NCI-H226 (cell line): ENCODE measurements at places on chromosomes 7 and 10.

DNA sequence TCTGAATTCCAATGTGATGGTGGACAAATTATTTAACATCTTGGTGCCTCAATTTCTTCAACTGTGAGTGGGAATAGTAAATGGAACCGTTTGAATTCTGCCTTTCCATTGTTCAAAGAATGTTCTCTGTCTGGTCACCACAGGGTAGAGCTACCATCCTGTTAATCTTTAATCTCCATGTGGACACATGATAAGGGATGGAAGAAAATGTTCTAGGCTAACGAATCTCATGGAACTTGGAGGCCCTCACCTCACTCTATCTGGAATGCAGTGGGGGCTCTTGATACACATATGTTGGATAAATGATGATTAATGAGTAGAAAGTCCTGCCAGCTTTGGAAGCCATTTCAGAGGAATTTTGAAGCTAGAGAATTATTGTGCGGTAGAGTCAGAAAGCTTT, 118.5 kb upstream of the HABP2 start:
- no peak for DNase-seq

- DNase-seq = no peak
These were observed 193.2 kb downstream of the ELMO1 start for GRCh38 chr7:37255327-37255944.

DNA sequence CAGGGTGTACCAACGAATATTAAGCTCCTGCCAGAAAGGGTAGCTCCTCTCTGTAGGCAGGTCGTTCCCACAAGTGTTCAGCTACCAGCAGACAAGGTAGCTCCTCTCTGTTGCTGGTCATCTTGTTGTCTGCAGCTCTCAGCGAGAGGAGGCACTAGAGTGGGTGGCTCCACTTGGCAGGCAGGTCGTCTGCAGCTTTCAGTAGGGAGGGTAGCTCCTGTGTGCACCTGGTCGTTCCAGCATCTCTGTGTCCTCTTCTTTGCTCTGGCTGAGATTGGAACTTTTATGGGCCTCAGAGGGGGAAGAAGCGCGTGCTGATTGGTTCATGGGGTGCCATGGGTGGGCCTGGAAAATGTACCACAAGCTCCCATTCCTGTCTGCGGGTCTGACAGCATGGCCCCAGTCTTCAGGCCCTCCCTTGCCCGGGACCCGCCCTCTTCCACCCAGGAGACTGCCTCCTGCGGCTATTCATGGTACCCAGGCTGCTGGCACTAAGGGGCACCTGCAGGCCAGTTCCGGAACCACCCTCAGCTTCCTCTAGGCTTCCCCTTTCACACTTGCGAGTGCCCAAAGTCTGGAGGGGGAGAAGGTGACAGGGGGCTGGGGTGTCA, 63.9 kb upstream of the CACNA2D1 start:
- DNase-seq = no peak

- peak; percentile 94 for DNase-seq
These were observed 26.1 kb downstream of the PLAC9 start for GRCh38 chr10:80158598-80159127.

DNA sequence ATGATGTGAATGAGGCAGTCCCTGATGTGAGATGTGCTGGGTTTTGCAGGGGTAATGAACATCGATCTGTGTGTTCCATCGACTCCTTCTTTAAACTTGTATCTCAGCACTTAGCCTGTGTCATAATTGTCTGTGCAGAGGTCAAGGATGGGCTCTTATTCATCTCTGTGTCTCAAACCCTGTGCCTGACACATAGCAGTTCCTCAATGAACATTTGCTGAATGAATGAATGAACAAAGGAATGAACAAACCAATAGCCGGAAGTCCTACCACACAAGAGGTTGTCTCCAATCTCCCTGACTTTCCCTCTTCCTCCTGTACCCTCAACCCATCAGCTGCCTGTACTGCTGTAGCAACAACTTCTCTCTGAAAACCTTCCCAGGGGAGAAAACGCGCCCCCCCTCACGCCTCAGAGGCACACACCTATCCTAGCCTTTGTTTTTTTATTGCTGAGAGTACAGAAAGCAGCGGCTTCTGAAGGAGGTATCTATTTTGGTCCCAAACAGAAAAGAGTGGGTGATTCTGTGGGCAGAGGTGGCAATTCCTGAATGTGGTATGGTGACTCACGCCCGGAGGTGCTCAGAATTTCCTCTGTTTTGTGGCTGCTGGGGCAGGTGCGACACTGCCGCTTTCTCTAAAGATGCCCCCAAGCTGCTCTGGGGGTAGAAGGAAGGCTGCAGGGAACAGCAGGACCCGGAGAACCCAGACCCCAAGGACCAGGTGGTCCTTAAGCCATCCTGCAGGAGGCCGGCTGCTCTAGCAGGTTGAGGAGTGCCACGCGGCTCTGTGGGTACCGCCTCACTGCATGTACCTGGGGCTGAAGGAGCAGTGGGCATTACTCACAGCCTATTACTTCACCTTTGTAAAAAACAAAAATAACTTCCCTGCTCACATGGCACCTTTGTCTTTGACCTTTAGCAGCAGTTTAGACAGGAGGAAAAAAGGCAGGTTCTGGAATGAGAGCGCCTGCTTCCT, 9.6 kb downstream of the IL2RA start:
- DNase-seq = no peak

GRCh38 chr7:46492466-46492865, 571.4 kb upstream of the IGFBP3 start:
- DNase-seq = no peak

- peak; percentile 38 for DNase-seq
These were observed 677 bp downstream of the SKAP2 start for GRCh38 chr7:26863518-26864308.

DNA sequence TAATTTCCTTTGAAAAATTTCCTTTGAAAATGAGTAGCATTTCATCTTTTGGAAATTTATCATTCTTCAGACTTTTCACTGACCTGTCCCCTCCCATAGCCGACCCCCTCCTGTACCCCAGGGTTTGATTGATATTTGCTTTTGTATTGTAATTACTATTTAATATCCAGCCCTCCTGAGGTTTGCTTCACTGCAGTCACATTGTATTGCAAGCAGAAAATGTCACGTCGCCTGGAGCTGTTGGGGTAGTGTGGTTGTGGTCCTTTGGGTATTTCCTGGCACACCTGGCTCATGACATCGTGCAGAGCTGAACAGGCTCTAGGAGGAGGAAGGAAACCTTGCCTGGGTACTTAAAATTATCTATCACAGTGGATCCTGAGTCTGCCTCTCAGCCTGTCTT, 116.1 kb downstream of the INSYN2A start:
- DNase-seq = no peak

DNA sequence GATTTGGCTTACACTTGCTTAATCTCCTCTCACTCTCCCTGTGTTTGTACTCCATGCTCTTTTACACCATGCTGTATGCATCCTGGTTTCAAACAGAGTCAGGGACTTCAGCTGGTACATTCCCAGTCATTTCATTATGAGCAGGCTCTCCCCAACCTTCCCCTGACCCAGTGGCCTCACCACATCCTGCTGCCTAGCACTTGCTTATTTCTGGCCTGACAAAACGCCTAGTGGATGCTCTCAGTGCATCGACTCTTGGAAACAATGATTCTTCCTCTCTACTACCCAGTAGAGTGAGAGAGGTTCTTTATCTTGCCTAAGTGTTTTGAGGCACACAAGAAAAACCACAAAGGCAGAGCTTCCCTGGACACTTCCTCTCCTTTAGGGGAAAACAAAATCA, 63.4 kb downstream of the CAV1 start:
- peak; percentile 85 for DNase-seq

GRCh38 chr10:83764666-83765065, 374.6 kb upstream of the GHITM start:
- DNase-seq = no peak

DNA sequence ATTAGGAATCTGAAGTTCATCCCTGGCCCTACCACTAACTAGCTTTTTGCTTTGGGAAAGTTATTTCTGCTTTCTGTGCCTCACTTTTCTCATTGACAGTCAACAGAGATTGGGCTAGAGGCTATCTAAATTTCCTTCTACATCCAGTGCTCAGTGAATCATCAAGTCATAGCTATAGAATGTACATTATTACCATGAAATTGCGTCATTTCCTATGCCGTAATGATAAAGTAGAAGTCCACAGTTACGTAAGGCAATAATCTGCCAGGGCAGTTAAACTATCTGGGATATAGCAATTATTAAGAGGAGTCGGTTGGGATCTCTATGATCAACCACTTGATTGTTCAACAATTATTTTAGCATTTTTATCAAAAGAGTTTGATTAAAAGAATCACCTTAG, 64.4 kb downstream of the ITGB8 start:
- DNase-seq = peak; percentile 88

GRCh38 chr10:68934994-68935393, 21.0 kb upstream of the DDX21 start:
- no peak for DNase-seq

- no peak for DNase-seq
These were observed 5.2 kb downstream of the RBP3 start for GRCh38 chr10:47353351-47353750.

DNA sequence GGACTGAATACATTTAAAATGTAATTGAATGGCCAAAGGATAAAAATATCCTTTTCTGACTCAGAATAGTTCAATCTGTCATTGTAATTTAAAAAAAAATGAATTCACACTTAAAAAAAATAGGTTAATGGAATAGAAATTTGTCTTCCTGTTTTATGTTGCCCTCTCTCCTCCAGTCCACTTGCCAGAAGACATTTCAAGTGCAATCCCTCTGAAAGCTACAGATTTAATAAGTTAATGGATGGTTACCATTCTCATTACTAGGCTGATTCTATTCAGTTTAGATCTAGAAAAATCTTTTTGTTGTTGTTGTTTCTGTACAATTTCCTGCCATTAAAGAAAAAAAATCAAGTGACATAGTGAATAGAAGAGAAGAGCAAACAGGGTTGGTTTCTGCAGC, 142.9 kb downstream of the SKAP2 start:
- no peak for DNase-seq

DNA sequence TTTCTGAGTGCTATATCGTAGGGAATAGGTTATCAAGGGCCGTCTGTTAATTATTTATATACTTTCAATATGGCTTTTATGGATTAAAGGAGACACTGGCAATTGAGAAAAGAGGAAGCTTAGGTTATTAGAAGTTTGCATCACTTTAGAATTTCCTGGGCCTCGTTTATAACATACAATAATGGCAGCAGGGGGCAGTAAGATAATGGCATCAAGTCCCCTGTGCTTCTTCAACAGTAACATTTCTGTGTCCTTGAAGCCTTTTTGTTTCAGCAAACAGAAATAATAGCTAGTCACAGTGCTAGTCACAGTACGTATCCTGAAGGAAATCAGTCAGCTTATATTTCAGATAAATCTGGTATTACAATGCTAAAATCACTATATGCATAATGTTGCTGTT, 41.9 kb downstream of the SPAM1 start:
- no peak for DNase-seq

GRCh38 chr7:11706666-11707605, 125.1 kb downstream of the THSD7A start:
- DNase-seq = no peak

DNA sequence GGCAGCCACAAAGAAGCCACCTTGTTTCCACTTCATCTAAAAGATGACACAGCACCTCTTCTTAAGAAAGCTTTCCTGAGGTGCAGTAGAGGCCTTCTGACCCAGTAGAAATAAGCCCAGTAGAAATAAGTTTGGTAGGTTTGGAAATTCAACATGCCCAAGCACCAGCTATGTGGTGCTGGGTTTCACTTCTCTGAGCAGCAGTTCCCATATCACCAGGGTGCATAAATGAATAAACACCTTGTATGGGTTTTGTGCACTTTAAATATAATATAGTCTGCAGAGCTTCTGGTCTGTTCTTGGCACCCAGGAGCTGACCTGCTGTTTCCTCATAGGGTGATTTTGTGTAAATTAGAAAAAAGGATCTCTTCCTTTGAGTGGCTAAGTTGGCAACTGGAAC, 492.4 kb upstream of the SORCS1 start:
- no peak for DNase-seq

DNA sequence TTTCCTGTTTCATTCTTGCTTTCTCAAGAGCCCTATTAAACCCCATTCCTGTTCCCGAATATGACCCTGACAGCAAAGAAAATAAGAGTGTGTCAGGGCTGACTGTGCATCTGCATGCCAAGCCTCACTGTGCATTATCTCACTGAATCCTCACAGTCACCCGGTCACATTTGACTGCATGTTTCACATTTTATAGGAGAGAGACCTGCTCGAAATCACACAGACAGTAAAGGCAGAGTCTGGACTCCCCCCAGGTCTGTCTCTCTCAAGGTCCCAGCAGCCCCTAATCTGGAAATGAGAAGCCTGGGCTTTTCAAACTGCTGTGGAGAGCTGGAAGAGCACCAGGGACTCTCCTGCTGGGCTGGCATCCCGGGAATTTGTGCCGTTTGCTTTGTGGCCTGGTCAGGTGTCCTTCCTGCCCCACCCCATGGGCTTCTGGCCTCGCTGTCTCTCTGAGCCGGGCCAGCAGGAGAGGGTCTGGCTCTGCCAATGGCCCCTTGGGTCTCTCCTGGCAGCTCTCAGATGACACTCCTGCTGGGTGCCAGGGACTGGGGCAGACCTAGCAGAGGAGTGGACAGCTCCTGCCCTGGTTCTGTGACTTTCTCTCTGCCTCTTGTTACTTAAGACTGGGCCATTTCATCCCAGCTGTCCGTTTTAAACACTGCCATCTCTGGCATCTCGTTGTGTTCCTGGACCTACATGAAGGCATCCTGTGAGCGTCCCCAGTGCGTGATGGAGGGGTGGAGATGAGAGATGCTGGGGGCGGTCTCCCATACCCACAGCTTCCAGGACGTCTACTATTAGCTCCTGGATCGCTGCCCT, 173.6 kb downstream of the ARHGAP12 start:
- no peak for DNase-seq

GRCh38 chr7:74042746-74043522, 15.0 kb downstream of the ELN start:
- no peak for DNase-seq

DNA sequence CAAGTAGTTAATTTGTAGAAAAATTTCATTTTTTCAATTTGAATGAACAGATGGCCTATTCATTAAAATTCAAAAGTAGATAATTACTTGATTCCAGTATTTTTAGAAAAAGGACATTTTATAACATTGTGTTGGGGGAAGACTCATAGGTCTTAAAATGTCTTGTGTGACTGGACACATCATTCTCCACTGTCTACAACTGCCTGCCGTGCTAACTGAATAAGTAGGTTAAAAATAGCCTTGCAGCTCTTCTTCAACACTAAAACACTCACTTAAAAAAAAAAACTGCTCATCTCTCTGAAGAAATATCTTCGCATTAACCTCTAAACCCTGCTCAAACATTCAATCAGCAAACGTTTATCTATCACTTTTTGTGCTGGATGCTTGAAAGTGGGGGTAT, 253.8 kb downstream of the CSTF2T start:
- DNase-seq = no peak

DNA sequence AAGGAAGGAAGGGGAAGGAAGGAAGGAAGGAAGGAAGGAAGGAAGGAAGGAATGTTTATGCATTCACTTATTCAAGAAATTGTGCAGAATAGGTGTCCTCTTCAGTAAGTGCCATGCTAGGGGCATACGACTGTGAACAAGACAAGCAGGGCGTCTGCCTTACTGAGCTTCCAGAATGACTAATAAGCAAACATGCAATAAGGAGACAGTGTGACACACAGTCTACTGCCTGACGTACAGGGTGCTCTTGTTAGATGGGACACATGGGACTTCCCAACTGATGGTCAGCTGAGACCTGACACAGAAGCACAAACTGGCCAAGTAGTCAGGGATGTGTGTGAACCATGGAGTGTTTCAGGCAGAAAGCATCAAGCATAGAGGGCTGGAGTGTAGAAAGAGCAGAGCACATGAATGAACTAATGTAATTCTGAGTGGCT, 18.2 kb downstream of the DNAJC12 start:
- no peak for DNase-seq

GRCh38 chr10:72122221-72122620, 33.9 kb upstream of the SPOCK2 start:
- no peak for DNase-seq

GRCh38 chr7:87330316-87330715, 15.1 kb upstream of the CROT start:
- no peak for DNase-seq
